IMR-90 (cell line): ENCODE measurements at places on chromosomes 13 and 19. TPM values are rescaled to one million over a fixed set of nuclear protein-coding genes. Genes with fewer than 3 reads are reported as not detected.

RASL11A gene
- total RNA-seq, result 15.3 and 18.5 TPM in 2 replicates

CEACAM3 gene
- total RNA-seq, result not detected in 2 replicates

ANGPTL8 gene
- not detected in 2 replicates for total RNA-seq

ZNF69 gene
- 10.8 and 12.0 TPM in 2 replicates for total RNA-seq

RFPL4A gene
- not detected in 2 replicates for total RNA-seq

SLITRK5 gene
- under 0.01 TPM in 2 replicates for total RNA-seq

CABP5 gene
- not detected in 2 replicates for total RNA-seq

KLK1 gene
- total RNA-seq, result not detected in 2 replicates

IZUMO2 gene
- not detected in 2 replicates for total RNA-seq

TEX26 gene
- not detected in 2 replicates for total RNA-seq

LILRA2 gene
- not detected in 2 replicates for total RNA-seq

CEACAM8 gene
- not detected in 2 replicates for total RNA-seq
